ENCODE measurements at places on chromosomes 3 and 15.

DNA sequence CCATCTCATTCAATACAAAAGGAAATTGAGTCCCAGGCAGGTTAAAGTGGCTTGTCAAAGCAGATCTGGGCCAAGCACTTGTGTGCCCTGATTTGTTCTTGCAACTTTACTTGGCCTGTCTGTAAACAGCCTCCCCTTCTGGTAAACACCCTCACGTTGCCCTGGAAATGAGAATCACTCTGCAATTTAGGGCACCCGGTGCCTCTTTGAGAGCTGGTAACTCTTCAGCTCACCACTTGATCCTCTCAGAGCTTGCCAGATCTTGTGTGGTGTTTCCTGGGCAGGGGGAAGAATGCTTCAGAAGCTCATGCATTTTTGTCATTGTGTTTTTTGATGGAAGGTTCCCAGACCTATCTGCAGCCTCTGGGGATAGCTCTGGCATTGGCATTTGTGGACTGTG lies 11.3 kb downstream of the MED12L start:
- H3K4me3 ChIP-seq: no peak overlapping the region
- H3K36me3 ChIP-seq: no peaks in the 10 kb centered on the region
- DNase-seq: no peak
- H3K4me1 ChIP-seq: no peaks in the 10 kb centered on the region

GRCh38 chr3:107680698-107681097 lies 157.9 kb downstream of the BBX start:
- H3K36me3 ChIP-seq: no peaks in the 10 kb centered on the region
- no peaks in the 10 kb centered on the region for H3K27me3 ChIP-seq
- H3K27ac ChIP-seq: no peak overlapping the region

- no peak overlapping the region for H3K4me3 ChIP-seq
- no peaks in the 10 kb centered on the region for H3K36me3 ChIP-seq
- H3K27ac ChIP-seq: no peak overlapping the region
- H3K27me3 ChIP-seq: no peaks in the 10 kb centered on the region
Measured at GRCh38 chr3:99808163-99808794, 9.4 kb upstream of the CMSS1 start.

DNA sequence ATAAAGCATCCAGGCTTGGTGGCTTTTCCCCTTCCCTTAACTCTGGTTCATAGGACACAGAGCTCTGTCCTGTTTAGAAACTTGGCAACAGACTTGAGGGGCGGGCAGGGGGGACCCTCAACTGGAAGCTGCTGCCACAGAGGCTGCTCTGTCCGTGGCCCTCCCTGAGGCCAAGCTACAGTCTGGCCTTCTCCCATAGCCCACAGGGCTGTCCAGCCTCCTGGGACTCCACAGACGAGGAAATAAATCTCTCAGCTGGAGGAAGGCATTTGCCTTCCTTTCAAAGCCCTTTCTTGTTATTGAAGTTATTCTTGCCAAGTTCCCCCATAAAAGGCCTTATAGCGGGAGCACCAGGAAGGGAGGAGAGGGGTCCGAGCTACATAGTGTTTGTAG lies 248.8 kb upstream of the TPM1 start:
- no peak overlapping the region for H3K4me3 ChIP-seq
- DNase-seq: no peak
- no peaks in the 10 kb centered on the region for H3K36me3 ChIP-seq
- H3K4me1 ChIP-seq: peaks cover 12% of the 10 kb centered on the region
- no peaks in the 10 kb centered on the region for H3K27me3 ChIP-seq

GRCh38 chr3:114874522-114874971 lies 272.5 kb downstream of the ZBTB20 start:
- no peaks in the 10 kb centered on the region for H3K27me3 ChIP-seq
- H3K4me3 ChIP-seq: no peak overlapping the region
- DNase-seq: no peak
- no peak overlapping the region for H3K27ac ChIP-seq
- H3K4me1 ChIP-seq: no peaks in the 10 kb centered on the region
- H3K36me3 ChIP-seq: no peaks in the 10 kb centered on the region

- DNase-seq: peak; percentile 74
- H3K27ac ChIP-seq: peak overlapping the region; percentile 98
- H3K4me3 ChIP-seq: peak overlapping the region; percentile 84
Measured at GRCh38 chr3:119240101-119240590, 532 bp downstream of the B4GALT4 start.

- H3K4me3 ChIP-seq: no peak overlapping the region
- H3K27me3 ChIP-seq: peaks cover 99% of the 10 kb centered on the region
- DNase-seq: no peak
- no peak overlapping the region for H3K27ac ChIP-seq
- H3K4me1 ChIP-seq: no peaks in the 10 kb centered on the region
- H3K36me3 ChIP-seq: no peaks in the 10 kb centered on the region
Measured at GRCh38 chr15:59998305-59998949, 5.7 kb upstream of the FOXB1 start.

DNA sequence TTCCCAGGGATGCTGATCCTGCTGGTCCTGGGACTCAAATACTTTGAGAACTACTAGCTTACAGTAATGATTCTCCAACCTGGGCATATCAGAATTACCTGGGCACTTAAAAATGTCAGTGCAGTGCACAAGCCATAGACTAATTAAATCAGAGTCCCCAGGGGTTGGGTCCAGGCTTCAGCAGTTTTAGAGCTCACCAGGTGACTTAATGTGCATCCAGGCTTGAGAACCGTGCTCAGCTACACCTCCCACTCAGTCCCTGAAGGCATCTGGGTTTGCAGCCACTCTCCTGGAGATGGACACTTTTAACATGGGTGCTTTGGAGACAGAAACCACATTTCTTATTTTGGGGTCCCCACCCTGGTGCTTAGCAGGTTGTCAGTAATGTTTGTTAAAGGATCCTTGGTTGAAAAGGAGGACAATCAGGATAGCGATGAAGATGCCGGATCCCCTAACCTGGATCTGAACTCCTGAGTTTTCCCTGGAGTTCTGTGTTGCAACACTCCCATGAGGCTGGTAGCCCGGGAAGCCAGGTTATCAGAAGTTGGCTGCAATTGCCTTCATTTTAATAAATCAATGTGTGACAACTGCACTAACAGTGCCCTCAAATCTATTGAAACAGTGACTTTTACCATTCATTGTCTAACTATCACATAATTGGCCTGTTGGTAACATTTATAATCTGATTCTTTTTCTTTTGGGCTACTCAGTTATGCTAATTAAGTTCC lies 48.1 kb downstream of the BFSP2 start:
- no peaks in the 10 kb centered on the region for H3K27me3 ChIP-seq
- DNase-seq: no peak
- peaks cover 7% of the 10 kb centered on the region for H3K4me1 ChIP-seq
- H3K4me3 ChIP-seq: no peak overlapping the region
- H3K36me3 ChIP-seq: no peaks in the 10 kb centered on the region
- H3K27ac ChIP-seq: no peak overlapping the region

DNA sequence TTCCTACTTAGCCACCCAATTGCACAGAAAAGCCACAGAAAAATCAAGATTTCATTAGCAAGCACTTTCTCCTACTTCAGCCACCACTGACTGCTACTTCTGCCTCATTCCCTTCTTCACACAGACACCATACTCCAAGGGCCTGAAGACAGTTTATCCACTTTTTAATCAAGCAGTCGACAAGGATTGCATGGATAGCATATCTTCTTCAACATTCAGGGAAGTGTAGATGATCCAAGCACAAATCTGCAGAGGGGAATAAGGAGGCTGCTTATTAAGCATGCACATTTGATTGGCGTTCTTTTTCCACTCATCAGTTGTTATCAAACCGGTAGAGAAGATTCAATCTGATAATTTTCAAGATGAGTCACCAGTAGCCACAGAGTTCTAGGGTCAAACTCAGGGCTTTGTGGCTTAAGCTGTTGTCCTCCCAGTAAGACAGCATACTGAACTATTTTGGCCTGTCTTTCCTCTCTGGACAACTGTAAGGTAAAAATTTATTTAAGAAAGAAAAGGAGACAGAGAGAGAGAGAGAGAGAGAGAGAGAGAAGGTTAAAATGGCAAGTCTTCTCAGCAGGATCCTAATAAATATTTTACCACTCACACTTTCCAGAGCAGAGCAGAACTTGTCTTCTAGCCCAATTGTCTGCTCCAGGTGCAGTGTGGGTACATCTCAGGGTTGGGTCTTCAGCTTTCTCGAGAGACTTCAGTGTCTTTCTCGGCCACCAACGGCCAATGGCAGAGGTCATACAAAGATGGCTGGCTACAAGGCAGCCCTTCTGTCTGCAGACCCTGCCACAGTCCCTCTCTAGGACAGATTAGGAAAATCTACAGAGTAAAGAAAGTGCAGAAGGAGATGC lies 80.6 kb upstream of the BHLHE40 start:
- H3K36me3 ChIP-seq: no peaks in the 10 kb centered on the region
- H3K4me1 ChIP-seq: no peaks in the 10 kb centered on the region
- no peak overlapping the region for H3K27ac ChIP-seq

DNA sequence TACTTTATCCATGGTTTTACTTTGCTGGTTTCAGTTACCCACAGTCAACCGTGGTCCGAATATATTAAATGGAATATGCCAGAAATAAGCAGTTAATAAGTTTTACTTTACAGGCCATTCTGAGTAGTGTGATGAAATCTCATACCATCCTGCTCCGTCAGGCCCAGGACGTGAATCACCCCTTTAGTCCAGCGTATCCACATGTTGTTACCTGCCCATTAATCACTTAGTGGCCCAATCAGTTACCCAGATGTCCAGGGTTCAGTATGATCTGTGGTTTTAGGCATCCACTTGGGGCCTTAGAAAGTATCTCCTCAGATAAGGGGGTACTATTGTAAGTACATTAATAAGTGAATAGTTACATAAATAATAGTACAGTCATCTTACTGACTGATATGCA lies 88.0 kb downstream of the TTBK2 start:
- DNase-seq: peak; percentile 29
- H3K27ac ChIP-seq: no peak overlapping the region
- no peak overlapping the region for H3K4me3 ChIP-seq
- no peaks in the 10 kb centered on the region for H3K36me3 ChIP-seq
- H3K27me3 ChIP-seq: no peaks in the 10 kb centered on the region
- H3K4me1 ChIP-seq: no peaks in the 10 kb centered on the region

DNA sequence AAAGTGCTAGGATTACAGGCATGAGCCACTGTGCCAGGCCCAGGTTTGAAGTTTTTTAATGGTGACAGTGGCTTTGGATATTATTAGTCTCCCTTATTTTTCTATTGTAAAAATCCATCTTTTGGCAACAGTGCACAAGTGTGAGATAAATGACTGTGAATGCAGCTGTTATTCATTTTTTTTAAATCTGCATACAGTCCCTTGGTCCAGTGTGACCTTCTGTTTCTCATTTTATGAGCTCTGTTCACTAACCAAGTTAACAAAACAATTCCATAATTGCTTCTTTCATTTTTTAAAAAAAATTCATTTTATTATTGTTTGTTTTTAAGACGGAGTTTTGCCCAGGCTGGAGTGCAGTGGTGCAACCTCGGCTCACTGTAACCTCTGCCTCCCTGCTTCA lies 381.8 kb downstream of the NAALADL2 start:
- no peaks in the 10 kb centered on the region for H3K4me1 ChIP-seq
- DNase-seq: no peak
- H3K27me3 ChIP-seq: no peaks in the 10 kb centered on the region
- no peak overlapping the region for H3K27ac ChIP-seq

GRCh38 chr3:119418641-119419040 lies 44.8 kb downstream of the TMEM39A start:
- peaks cover 14% of the 10 kb centered on the region for H3K4me1 ChIP-seq
- H3K27ac ChIP-seq: peak overlapping the region; percentile 76
- no peaks in the 10 kb centered on the region for H3K27me3 ChIP-seq
- peak; percentile 42 for DNase-seq
- H3K4me3 ChIP-seq: no peak overlapping the region

DNA sequence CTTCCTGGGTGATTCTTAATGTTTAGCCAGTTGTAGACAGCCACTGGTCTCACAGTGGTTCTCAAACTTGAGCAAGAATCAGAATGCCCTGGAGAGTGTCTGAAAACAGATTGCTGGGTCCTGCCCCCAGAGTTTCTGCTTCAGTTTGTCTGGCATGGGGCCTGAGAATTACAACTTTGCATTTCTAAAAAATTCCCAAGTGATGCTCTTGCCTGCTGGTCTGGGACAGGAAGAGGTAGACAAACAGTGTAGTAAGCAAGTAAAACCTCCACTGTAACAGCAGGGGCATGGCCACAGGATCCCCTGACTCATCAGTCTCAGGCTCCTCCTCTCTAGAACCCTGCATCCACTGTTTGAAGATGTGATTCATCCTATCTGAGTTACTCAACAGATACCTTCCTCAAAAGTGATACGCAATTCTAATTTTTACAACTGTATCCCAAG lies 36.5 kb downstream of the DZIP1L start:
- no peak overlapping the region for H3K27ac ChIP-seq
- H3K4me1 ChIP-seq: peaks cover 15% of the 10 kb centered on the region
- no peaks in the 10 kb centered on the region for H3K27me3 ChIP-seq
- no peaks in the 10 kb centered on the region for H3K36me3 ChIP-seq

- no peak overlapping the region for H3K27ac ChIP-seq
- no peaks in the 10 kb centered on the region for H3K27me3 ChIP-seq
- peaks cover 8% of the 10 kb centered on the region for H3K4me1 ChIP-seq
- H3K36me3 ChIP-seq: no peaks in the 10 kb centered on the region
- no peak overlapping the region for H3K4me3 ChIP-seq
Measured at GRCh38 chr15:70265466-70265978, 167.8 kb upstream of the TLE3 start.

- H3K4me3 ChIP-seq: no peak overlapping the region
- no peaks in the 10 kb centered on the region for H3K27me3 ChIP-seq
- no peaks in the 10 kb centered on the region for H3K36me3 ChIP-seq
- no peaks in the 10 kb centered on the region for H3K4me1 ChIP-seq
Measured at GRCh38 chr15:27514526-27514925, 543.5 kb downstream of the GABRG3 start.

DNA sequence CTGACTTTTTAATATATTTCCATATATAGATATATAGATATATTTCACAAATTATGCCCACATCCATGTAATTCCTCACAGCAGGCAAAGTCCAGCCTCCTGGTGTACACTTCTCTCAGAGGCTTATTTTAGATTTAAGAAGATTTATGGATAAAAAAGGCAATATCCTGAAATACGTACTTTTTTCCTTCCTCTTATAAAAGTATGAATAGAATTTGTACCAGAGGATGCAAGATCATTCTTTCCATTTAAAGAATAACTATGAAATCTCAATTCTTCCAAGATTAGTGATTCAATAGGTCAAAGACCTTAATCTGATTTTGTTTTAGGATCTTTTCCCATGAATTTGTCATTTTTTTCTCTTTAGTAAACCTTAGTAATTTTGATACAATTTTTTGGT lies 597.9 kb upstream of the TBL1XR1 start:
- no peaks in the 10 kb centered on the region for H3K4me1 ChIP-seq
- DNase-seq: no peak
- no peak overlapping the region for H3K27ac ChIP-seq
- H3K4me3 ChIP-seq: no peak overlapping the region
- no peaks in the 10 kb centered on the region for H3K27me3 ChIP-seq
